Skeletal muscle tissue (tissue), 5 donors: ENCODE measurements at places on chromosomes 5 and 9. TPM values are rescaled to one million over a fixed set of nuclear protein-coding genes. Genes with fewer than 3 reads are reported as not detected.

The G3BP1 gene
- 109 TPM for total RNA-seq

The SETD9 gene
- total RNA-seq: 5.7 TPM

The CER1 gene
- total RNA-seq: not detected

The LRRC19 gene
- total RNA-seq: not detected

The GFI1B gene
- 1.0 TPM for total RNA-seq

The SLC1A1 gene
- not detected for total RNA-seq

The RNF183 gene
- total RNA-seq: not detected

The CTSV gene
- 1.6 TPM for total RNA-seq

The GFPT2 gene
- total RNA-seq: 9.9 TPM

The NUTM2G gene
- not detected for total RNA-seq

The TGFBI gene
- total RNA-seq: 204 TPM

The RNF14 gene
- 44.4 TPM for total RNA-seq

The PRRX2 gene
- total RNA-seq: 3.1 TPM

The ANKRD34B gene
- total RNA-seq: under 0.01 TPM

The GPX8 gene
- total RNA-seq: 23.5 TPM

The PRRT1B gene
- not detected for total RNA-seq

The UNC13B gene
- 16.2 TPM for total RNA-seq

The ATP10B gene
- under 0.01 TPM for total RNA-seq

The PCDHB11 gene
- 4.2 TPM for total RNA-seq

The WHRN gene
- 0.52 TPM for total RNA-seq

The PIP5K1B gene
- 2.1 TPM for total RNA-seq

The ISL1 gene
- total RNA-seq: 0.52 TPM

The CA9 gene
- total RNA-seq: under 0.01 TPM

The PCDHGA12 gene
- total RNA-seq: 3.1 TPM

The TNFSF8 gene
- 1.0 TPM for total RNA-seq

The DIRAS2 gene
- total RNA-seq: 0.52 TPM

The DAB2IP gene
- total RNA-seq: 12.5 TPM

The TAS2R1 gene
- not detected for total RNA-seq
